Pericardium fibroblast (primary cell): ENCODE measurements at places on chromosomes 12 and 14. TPM values are rescaled to one million over a fixed set of nuclear protein-coding genes. Genes with fewer than 3 reads are reported as not detected.

SLC24A4 gene
- total RNA-seq = not detected in 2 replicates

CAPS2 gene
- 0.23 and 1.0 TPM in 2 replicates for total RNA-seq

GLIPR1L1 gene
- total RNA-seq = not detected in 2 replicates

HNF1A gene
- total RNA-seq = 0.23 TPM in 1 of 2 replicates, not detected in the other

LUM gene
- 252 and 293 TPM in 2 replicates for total RNA-seq

KRT6C gene
- not detected in 2 replicates for total RNA-seq

TEX52 gene
- not detected in 2 replicates for total RNA-seq

PTGDR gene
- not detected in 2 replicates for total RNA-seq

DPPA3 gene
- total RNA-seq = not detected in 2 replicates

INHBE gene
- 7.0 and 7.2 TPM in 2 replicates for total RNA-seq

RAB21 gene
- total RNA-seq = 21.6 and 27.0 TPM in 2 replicates

SPTB gene
- under 0.01 TPM in 1 of 2 replicates, not detected in the other for total RNA-seq

LRTM2 gene
- not detected in 2 replicates for total RNA-seq
